ENCODE measurements at places on chromosomes 4 and X.

GRCh38 chr4:153988492-153989363 is 199.8 kb upstream of the SFRP2 start:
- DNase-seq, result no peak

- DNase-seq, result no peak
Observed at GRCh38 chr4:10640561-10641201, 43.9 kb downstream of the CLNK start.

GRCh38 chrX:111831343-111831742 is 44.6 kb upstream of the TRPC5OS start:
- DNase-seq, result no peak

DNA sequence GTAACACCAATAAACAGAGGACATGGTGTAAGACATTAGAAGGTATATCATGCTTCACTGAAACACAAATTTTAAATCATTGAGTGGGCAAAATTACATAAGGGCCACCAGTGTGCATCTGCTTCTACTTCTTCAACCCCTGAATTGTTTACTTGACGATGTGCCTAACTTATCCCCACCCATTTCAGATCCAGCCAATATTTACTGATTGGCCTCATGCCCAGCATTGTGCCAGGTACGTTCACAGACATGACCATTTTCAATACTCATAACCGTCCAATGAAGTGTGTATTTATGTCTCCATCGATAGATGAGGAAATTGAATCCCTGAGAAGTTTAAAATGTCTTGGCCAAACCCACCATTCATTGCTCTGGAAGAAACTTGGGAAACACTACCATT is 208.3 kb upstream of the MID1 start:
- no peak for DNase-seq

DNA sequence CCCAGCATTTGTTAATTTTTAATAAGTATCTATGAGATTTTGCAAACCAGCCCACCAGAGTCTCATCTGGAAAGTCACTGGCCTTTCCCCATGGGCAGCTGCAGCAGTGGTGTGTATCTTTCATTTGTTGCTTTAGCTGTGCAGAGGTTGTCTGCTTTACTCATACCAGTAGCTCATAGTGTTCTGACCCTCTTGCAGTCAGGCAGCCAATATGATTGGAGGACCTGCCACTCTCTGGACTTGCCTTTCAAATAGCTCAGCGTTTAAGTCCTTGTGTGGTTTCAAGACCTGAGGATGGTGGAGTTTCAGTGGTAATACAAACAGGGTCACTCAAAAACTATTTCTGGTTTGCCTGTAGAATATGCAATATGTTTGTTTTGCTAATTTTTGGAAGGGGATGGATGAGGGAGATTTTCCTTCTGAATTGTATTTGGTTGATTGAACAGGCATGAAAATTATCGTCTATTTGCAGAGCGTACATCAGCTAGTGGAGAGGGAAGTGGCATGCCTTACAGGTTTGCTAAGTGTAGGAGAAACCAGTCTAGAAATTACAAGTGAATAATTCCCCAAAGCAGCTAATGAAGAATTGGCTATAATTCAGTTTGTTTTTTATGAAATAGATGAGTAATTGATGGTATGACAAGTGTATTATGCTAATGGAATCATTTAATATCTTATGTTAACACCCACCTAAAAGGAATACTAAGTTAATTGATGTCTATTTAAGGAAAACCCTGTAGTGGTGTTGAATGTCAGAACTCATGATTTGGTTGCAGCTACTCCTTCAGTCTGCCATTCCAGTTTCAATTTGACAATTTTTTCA is 8.9 kb downstream of the POLA1 start:
- DNase-seq, result no peak

DNA sequence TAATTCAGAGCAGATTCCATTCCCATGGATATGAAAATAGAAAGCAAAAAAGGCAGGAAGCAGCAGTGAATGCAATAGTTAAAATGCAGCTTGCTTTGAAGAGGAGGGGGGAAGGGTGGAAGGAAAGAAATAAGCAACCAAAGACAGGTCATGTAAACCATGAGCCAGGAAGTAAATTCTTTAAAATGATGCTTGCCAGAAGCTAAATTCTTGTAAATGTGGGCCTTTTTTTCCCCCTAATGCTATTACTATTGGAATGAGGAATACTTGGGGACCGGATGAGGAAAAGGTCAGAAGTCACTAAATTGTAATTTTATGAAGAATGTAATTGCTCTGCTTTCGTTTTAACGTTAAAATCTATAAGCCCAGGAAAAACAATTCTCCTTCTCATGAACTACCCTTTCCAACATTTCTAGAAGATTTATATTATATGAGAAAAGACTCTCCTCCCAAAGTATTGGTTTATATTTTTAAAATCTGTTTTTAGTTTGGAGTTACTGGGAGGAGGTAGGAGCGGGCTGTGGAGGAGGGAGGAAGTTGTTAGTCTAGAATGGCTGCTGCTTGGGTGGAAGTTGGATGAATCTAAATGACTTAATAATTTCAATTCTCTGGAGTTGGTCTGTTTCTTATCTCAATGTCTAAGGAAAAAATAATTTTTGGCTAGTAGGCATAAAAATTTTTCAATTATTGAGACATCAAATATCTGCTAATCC is 77.6 kb upstream of the PCDH18 start:
- no peak for DNase-seq

GRCh38 chrX:45140812-45141211 is 59.9 kb downstream of the DIPK2B start:
- DNase-seq, result no peak

DNA sequence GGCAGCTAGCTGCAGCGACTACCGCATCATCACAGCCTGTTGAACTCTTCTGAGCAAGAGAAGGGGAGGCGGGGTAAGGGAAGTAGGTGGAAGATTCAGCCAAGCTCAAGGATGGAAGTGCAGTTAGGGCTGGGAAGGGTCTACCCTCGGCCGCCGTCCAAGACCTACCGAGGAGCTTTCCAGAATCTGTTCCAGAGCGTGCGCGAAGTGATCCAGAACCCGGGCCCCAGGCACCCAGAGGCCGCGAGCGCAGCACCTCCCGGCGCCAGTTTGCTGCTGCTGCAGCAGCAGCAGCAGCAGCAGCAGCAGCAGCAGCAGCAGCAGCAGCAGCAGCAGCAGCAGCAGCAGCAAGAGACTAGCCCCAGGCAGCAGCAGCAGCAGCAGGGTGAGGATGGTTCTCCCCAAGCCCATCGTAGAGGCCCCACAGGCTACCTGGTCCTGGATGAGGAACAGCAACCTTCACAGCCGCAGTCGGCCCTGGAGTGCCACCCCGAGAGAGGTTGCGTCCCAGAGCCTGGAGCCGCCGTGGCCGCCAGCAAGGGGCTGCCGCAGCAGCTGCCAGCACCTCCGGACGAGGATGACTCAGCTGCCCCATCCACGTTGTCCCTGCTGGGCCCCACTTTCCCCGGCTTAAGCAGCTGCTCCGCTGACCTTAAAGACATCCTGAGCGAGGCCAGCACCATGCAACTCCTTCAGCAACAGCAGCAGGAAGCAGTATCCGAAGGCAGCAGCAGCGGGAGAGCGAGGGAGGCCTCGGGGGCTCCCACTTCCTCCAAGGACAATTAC is 1.4 kb downstream of the AR start:
- DNase-seq, result no peak

GRCh38 chr4:143399113-143399949 is 62.7 kb downstream of the GAB1 start:
- DNase-seq, result no peak

- peak; percentile 28 for DNase-seq
Observed at GRCh38 chrX:153818571-153819383, 11.6 kb downstream of the PDZD4 start.

DNA sequence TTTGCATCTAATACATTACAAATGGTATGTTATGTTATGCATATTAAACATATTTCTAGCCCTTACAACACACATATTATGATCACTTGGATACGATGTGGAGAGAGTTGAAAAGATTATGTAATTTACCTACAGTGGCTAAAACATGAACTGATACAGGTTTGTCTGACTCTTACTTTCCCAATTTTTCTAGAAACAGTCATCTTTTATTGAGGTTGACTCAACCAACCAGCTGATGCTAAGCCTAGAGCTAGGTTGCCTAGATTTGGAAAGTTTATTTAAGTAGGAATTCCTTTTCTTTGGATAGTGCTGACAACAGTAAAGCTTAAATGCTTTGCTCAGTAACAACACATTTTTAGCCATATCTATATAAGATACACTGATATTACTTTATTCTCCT is 1215.1 kb downstream of the ADGRL3 start:
- no peak for DNase-seq

- DNase-seq, result no peak
Observed at GRCh38 chr4:130336585-130337217, 1240.7 kb downstream of the C4orf33 start.

DNA sequence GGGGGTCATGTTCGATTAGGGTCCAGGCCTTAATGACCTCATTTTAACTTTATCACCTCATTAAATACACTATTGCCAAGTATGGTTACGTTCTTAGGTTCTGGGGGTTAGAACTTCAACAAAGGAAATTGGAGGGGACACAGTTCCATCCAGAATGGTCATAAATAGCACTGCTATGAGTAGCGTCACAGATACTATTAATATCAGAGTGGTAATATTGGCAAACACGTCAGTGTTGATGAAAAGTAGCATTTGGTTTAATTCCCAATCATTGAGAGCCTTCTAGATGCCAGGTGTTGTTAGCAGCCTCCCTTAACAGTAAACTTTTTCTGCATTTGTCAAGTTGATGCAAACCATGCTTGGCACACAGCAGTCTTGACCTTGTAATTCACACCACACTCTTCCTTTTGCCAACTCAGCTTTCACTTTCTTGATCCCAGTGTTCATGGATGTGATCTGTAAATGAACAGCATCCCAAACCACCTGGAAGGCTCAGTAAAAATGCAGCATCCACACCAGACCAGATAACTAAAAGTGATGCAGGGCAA is 912.5 kb upstream of the TENM3 start:
- no peak for DNase-seq

- DNase-seq, result no peak
Observed at GRCh38 chrX:153781428-153782047, 697 bp downstream of the SRPK3 start.

DNA sequence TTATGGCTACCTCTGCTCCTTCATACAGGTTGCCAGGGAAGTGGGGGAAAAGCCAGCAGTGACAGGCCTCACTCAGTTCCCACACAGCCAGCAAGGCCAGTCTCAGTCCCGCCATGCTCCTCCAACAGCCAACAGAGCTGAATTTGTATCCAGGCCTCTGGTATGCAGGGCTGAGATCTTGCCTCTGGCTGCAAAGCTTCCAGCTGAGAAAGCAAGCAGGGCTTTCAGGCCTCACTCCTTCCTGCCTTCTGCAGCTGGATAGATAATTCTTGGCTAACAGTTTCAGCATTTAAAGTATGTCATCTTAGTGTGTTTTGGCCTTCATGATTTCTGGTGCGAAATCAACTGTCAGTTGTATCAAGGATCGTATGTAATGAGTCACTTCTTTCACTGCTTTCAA is 103.6 kb downstream of the GNL3L start:
- no peak for DNase-seq

GRCh38 chr4:6160536-6160935 is 39.8 kb downstream of the JAKMIP1 start:
- no peak for DNase-seq

GRCh38 chr4:114326358-114326757 is 272.2 kb upstream of the UGT8 start:
- no peak for DNase-seq

DNA sequence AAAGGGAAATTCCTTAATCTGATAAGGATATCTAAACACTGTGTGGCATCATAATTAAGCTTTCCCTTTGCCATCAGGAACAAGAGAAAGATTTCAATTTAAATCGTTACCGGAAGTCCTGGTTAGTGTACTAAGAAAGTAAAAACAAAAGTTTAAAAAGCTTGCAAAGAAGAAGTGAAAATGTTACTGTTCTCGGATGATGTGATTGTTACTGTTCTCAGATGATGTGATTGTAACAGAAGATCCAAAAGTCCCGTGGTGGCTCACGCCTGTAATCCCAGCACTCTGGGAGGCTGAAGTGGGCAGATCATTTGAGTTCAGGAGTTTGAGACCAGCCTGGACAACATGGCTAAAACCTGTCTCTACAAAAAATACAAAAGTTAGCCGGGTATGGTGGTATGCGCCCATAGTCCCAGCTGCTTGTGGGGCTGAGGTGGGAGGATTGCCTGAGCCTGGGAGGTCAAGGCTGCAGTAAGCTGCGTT is 62.5 kb downstream of the RGS12 start:
- DNase-seq, result no peak

GRCh38 chr4:41095192-41095872 is 119.0 kb downstream of the APBB2 start:
- DNase-seq, result no peak

- DNase-seq, result no peak
Observed at GRCh38 chrX:38318196-38318595, 9.1 kb downstream of the RPGR start.

DNA sequence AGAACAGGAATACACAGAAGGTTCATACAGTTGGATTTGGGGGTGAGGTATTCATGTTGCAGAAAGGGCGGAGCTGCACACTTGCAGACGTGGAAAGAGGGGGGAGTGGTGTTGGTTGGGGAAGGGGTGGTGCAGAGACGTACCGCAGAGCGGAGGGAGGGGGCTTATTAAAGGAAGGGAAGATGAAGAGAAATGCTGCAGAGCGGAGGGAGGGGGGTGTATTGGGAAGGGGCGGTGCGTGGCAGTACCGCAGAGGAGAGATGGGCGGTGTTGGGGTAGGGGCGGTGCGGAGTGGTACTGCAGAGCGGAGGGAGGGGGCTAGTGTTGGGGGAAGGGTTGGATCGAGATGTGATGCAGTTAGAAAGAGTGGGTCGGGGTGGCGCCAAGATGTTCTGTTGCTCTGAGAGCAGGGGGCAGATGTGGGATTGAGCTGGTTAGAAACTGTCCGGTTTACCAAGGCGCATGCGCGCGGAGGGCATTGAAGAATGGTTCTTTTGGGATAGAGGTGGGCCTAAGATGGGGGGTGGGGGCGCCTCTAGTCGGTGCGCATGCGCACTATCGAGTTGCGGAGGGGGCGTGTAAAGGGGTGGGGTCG is 900 bp downstream of the TRO start:
- peak; percentile 37 for DNase-seq

- no peak for DNase-seq
Observed at GRCh38 chr4:92988301-92988700, 684.5 kb downstream of the GRID2 start.

DNA sequence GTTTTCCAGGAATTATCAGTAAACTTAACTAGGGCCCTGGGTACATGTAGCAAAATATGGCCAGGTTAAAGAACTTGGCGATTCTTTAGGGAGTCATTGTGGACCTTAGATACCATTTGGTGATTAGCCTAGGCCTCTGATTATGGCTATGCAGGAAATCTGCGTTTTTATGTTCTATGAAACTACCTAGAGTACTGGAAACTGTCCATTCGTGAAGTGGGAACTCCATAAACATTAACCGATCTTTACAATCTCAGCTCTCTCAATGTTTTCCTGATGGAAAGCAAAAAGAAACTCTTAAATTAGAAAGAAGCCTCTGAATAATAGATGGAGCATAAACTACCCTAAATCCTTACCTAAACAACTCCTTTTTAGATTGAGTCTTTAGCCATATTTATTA is 121.9 kb downstream of the SH3RF1 start:
- no peak for DNase-seq

DNA sequence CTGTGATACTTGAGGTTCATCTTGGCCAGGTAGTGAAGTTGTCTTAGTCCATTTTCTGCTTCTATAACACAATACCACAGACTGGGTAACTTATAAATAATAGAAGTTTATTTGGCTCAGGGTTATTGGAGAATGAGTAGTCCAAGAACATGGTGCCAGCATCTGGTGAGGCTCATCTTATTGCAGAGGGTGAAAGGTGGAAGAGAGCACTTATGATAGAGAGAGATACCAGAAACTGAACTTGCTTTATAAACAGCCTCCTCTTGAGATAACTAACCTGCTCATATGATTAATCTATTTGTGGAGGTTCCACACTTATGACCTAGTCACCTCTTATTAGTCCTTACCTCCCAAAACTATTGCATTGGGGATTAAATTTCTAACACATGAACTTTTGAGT is 1.6 kb downstream of the C4orf51 start:
- no peak for DNase-seq

Measured in stimulated activated CD4-positive, alpha-beta T cell treated with anti-CD3 and anti-CD28 coated beads, Interleukin-15, amount 100 ng/mL, for 1 hour (primary cell).